ENCODE measurements at places on chromosomes 3 and 15.
A peak's percentile ranks its signal among the peaks of the same experiment; 100 is the strongest.

DNA sequence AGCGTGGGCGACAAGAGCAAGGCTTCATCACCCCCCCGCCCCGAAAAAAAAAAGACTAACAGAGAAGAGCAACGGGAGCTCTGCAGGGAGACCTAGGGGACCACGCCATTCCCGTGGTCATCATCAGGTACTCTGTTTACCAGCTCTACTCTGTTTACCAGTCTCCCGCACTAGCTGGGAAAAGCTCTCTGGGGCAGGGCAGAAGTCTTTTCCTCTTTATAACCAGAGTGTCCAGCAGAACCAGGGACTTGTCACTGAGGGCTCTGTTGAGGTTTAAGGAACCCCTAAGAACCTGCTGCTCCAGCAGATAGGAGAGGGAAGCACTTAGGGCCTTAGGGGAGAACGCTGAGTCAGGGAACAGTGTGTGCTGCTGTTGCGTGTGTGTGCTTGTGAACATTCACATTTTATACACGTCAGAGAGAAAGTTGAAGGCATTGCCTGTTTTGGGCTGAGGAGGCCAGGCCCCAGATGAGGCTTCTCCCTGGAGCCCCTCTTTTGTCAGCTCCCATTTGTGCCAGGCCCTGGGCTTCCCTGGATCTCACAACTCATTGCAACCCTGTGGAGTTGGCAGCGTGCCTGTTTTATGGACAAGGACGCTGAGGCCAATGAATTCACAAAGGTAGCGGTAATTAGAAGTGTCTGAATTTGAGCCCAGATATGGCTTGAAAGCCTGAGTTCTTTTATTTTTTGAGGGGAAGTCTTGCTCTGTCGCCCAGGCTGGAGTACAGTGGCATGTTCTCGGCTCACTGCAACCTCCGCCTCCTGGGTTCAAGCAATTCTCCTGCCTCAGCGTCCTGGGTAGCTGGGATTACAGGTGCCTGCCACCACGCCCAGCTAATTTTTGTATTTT lies 24.2 kb upstream of the ERICH6 start:
- DNase-seq = no peak

DNA sequence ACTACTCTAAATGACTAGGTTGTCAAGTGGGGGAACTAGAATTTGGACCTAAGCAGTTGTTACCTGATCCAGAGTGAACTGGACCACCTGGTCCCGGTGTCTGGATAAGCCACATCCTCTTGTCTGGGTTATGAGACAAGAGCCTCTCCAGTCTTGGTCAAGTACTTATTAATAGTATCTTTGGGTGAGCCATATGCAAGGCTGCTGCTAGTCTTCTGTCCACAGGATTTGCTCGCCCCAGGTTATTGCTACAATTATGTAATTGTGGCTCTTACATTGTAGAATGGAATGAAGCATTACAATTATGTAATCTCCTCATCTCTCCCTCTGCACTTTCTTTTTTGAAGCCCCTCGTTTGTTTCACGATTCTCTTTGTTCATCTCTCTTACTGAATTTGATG lies 24.0 kb upstream of the AGBL1 start:
- no peak for DNase-seq

GRCh38 chr3:172101107-172101506 lies 61.7 kb downstream of the FNDC3B start:
- no peak for DNase-seq

GRCh38 chr3:73745526-73746191 lies 120.9 kb upstream of the PDZRN3 start:
- no peak for DNase-seq

DNA sequence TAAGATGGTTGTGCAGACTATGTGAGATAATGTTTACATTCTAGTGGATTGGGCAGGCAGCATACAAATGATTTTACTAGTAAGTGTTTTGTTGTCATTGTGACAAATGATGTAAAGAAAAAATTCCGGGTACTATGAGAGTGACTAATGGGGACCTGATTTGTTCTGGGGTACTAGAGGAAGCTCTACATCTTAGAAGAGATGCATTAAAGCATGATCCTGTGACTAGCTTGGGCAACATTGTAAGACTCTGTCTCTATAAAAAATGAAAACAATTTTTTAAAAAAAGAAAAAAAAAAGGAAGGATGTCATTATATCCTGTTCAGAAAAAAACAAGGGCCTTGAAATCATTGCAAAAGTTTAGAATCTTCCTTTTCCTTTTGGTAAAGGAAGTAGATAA lies 58.1 kb upstream of the MYRIP start:
- no peak for DNase-seq

- no peak for DNase-seq
These were observed 137.8 kb downstream of the ALCAM start for GRCh38 chr3:105504440-105504951.

DNA sequence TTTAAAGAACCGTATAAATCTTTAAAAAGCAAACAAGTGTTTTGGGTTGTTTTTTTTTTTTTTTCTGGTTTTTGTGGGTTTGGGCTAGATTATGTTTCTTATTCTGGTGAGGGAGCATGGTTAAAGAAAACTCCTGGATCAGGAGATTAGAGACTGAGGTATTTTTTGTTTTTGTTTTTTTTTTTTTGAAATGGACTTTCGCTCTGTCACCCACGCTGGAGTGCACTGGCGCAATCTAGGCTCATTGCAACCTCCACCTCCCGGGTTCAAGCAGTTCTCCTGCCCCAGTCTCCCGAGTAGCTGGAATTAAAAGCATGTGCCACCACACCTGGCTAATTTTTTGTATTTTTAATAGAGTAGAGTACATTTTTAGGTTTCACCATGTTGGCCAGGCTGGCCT lies 95.2 kb downstream of the SLMAP start:
- no peak for DNase-seq

DNA sequence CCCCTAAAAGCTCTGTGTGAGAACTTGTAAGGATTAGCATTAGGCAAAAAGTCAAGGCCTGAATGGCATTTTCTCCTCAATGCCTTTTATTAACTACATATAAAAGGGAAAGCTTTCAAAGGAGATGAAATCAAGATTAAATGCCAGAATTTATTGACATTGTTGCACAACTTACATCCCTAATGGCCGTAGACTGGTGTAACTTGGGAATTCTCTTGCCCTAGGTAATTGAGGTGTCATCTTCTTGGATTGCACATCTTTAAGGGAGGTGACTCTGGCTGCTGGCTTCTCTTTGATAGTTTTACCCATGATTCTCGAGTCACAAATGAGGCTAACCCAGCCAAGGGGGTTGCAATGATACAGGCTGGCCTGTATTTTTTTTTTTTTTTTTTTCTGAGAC lies 249.1 kb downstream of the TBL1XR1 start:
- DNase-seq = no peak

DNA sequence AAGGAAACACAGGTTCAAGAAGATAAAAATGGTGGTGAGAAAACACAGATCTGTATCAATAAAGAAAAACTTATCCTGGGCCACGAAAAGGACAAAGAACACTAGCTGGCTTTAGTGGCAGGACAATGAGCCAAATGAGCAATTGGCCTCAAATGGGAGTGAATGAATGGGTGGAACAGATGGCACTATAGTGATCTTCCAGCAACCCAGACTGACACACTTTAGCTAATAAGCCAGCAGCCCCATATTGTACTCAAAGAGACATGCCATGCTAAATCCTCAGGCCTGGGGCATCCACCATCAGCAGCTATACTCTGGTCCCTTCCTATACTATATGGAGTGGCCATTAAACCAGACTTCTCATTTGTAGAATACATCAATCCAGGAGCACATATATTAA lies 60.0 kb upstream of the GADL1 start:
- DNase-seq = no peak

DNA sequence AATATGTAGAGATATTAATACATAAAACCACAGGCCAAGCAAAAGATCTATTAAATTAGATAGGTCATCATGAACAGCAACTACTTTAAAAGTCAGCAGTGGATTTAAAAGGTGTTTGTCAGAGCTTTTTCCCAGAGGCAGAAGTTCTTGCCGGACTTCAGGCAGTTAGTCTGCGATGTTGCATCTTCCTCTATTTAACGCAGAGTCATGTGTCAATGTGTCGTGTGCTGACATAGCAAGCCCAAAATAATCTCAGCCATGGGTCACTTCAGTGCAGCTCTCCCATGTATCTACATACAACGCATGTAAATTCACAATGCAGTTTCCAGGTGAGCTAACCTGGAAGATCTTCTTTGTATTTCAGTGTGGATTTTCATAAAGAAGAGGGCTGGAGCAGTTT lies 8.0 kb upstream of the TMEM212 start:
- no peak for DNase-seq

GRCh38 chr3:111616417-111617105 lies 21.4 kb upstream of the ZBED2 start:
- DNase-seq = no peak

DNA sequence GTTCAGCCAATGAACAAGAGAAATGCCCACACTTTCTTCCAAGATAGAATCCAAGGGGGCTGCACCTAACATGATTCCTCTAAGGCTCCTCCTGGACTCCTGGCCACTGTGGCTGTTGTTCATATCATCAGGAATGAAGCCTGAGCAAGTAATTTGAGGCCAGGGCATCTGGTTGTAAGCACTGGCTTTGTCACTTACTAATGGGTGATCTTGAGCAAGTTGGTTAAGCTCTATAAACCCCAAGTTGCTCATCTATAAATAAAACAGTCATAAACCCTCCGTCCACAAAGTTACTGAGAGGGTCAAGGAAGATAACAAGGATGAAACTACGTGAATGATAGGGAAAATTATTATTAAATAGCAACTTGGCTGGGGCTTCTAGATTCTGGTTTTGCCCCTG lies 58.3 kb downstream of the CDC25A start:
- DNase-seq = no peak

DNA sequence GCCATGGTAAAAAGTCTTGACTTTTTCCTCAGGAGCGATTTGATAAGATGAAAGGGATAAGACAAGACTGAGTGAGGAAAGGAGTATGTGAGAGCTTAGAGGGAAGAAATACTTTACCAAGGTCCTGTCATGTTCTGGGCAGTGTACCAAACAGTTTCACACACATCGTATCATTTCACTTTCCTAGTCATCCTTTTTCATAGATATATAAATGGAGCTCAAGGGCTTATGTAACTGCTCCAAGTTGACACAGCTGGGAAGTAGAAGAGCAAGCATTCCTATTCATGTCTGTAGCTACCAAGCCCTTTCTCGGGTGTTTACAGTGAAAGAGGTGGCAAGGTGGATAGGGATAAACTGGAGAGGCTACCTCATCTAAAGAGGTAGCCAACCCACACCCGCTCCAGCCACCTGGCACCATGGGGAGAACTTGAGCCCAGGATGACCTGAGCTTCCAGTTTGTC lies 57.4 kb downstream of the MRPS25 start:
- DNase-seq = no peak

DNA sequence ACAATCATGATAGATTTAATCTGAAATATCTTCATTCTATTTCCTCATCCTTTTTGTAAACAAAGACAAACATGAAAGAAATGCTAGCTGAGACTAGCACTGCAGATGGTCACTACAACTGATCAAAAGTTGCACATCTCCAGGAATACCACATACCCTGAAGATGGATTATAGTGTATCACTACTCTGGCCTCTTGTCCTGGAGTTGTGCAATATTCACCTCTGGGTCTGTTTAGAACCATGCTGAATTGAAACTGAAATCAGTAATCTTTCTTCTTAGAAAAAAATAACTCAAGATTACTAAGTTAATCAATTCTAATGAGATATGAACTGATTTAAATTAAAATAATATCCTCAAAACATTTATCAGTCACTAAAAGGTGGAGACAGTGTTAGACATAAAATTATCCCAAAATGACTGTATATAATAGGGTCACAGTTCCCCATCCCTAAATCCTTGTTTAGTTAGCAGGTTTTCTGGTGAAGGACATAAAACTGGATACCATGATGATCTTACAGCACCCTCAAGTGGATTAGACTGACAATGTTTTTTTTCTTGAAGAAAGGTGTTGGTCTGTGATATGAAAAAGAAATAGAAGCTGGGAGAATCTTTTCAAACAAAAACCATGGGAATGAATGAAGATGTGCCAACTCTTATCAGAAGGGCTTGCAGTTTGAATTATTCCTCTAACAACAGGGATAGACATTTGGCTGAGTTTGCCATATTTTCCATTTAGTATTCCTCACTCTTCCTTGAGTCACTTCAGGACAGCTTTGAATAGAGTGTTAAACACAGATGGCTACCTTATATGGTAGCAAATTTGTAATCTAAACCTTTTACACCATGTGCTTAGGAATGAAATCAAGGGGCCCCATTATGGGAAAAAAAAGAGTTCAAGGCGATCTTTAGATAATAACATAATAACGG lies 7.1 kb upstream of the TTC14 start:
- peak; percentile 22 for DNase-seq

DNA sequence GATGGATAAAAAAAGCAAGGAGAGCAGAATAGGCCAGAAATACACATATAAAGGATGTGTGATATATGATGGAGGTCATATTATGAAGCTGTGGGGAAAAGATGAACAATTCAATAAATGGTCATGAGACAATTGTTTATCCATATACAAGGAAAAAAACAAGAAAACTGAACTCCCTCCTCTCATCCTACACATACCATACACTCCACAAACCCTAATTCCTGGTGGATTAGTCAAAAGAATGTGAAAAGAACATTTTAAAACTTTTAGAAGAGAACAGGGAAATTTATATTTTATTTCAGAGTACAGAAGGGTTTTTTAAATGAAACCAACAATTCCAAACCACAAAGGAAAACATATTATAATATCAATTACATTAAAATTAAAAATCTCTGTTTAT lies 34.5 kb upstream of the NR2E3 start:
- no peak for DNase-seq

- no peak for DNase-seq
These were observed 66.6 kb downstream of the GAP43 start for GRCh38 chr3:115689928-115690327.

DNA sequence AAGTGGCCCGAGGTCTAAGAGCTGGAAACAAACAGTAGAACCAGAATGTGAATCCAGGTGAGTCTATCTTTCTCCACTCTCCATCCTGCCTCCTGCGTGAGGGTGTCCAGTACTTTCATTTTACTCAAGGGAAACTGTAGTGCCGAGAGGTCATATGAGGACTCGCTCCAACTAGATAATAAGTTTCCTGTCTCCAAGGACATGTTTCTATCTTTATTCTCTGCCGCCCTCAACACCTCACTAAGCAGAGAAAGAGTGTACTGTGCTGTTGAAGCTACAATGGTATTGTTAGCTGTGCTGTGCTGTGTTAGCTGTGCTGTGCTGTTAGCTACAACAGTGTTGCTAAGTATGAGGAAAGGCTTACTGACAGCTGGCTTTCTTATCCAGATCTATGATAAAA lies 137.9 kb upstream of the COL8A1 start:
- DNase-seq = no peak

DNA sequence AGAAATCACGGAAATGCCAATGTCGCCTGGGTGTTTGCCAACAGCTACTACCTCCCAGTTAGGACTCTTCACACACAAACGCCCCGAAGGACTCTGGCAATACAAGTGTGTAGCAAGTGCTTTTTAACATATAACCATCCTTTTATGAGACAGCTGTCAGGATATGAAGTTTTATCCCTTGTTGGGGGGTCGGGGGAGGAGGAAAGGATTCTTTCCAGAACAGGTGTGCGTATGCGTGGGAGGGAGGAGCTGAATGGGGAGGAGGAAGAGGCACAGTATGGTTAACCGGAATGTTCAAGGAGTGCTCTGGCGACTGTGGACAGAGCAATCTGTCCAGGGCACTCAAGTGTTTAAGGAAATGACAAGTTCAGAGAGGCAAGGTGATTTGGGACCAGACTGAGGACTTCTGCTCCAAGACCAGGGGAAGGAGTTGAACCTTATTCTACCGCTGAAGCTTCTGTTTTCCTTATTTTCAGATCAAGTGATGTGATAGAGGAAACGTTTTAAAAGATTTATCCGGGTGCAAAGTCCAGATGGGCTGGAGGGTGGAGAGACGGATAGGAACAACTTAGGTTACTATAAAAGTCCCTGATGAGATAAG lies 1.3 kb downstream of the TSPAN3 start:
- DNase-seq = no peak

GRCh38 chr15:29805043-29805707 lies 17.1 kb downstream of the TJP1 start:
- no peak for DNase-seq
